Activated T-cell treated with anti-CD3 and anti-CD28 coated beads, Interleukin-2, amount 50 U/mL, for 48 hours (primary cell): ENCODE measurements at places on chromosomes 2 and 18.

GRCh38 chr2:189500456-189501160, 59.3 kb downstream of the WDR75 start:
- no peak for DNase-seq

DNA sequence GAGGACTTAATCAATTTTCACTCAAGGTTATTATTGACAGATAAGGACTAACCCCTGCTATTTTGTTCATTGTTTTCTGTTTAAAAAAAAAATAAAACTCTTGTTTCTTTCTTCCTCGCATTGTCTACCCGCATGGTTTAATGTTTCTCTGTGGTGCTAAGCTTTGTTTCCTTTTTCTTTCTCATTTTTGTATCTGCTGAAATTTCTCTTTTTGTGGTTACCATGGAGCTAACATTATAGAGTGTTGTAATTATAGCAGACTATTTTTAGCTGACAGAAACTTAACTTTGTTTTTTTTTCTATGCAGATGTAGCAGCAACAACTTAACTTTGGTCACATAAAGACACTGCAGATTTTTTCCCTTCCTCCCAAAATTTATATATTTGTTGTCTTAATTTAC, 43.1 kb upstream of the CHN1 start:
- DNase-seq = no peak

- no peak for DNase-seq
Measured at GRCh38 chr18:44051026-44051425, 629.7 kb upstream of the SETBP1 start.

- no peak for DNase-seq
Measured at GRCh38 chr2:183185534-183185933, 61.3 kb downstream of the NUP35 start.

DNA sequence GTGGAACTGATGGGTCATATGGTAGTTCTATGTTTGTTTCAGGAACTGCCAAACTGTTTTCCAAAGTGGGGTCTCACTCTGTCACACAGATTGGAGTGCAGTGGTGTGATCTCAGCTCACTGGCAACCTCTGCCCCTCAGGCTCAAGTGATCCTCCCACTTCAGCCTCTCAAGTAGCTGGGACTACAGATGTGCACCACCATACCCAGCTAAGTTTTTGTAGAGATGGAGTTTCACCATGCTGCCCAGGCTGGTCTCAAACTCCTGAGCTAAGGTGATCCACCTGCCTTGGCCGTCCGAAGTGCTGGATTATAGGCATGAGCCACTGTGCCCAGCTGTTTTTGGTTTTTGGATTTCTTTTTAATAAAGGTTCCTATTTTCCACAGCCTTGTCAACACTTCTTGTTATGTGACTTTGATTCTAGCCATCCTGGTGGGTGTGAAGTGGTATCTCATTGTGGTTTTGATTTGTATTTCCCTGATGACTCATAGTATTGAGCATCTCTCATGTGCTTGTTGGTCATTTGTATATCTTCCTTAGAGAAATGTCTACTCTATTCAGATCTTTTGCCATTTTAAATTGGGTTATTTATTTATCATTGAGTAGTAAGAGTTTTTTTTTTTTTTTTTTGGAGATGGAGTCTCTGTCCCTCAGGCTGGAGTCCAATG, 22.8 kb downstream of the NPC1 start:
- no peak for DNase-seq

- DNase-seq = peak; percentile 20
Measured at GRCh38 chr18:52903857-52904256, 563.9 kb downstream of the DCC start.

- no peak for DNase-seq
Measured at GRCh38 chr2:100524331-100524730, 38.5 kb upstream of the PDCL3 start.

DNA sequence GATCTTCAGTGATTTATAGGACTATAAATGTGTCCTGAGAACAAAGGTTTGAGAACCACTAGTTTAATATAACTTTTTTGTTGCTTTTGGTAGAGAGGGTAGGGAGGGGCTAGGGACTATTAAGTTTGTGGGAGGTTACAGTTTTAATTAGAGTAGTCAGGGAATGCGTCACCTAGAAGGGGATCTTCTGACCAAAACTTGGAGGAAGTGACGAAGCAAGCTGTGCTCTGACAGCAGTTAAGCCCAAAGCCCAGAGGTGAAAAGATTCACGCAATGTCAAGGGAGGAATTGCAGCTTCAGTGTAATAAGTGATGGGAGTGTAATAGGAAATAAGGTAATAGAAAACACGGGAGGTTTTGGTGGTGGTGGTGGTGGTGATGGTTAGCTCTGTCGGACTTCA, 8.1 kb downstream of the TDRD15 start:
- DNase-seq = no peak

GRCh38 chr2:159808032-159808425, 10.0 kb upstream of the CD302 start:
- no peak for DNase-seq

DNA sequence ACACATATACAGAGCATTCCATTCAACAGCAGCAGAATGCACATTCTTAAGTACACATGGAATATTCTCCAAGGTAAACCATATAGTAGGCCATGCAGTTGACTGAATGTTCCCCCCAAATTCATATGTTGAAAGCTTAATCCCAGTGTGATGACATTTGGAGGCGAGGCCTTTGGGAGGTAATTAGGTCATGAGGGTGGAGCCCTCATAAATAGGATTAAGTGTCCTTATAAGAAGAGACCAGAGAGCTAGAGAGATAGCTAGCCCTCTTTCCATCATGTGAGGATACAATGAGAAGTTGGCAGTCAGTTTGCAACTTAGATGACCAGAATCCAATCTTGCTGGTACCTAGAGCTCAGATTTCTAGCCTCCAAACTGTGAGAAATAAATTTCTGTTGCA, 27.6 kb downstream of the TMEM185B start:
- DNase-seq = no peak

DNA sequence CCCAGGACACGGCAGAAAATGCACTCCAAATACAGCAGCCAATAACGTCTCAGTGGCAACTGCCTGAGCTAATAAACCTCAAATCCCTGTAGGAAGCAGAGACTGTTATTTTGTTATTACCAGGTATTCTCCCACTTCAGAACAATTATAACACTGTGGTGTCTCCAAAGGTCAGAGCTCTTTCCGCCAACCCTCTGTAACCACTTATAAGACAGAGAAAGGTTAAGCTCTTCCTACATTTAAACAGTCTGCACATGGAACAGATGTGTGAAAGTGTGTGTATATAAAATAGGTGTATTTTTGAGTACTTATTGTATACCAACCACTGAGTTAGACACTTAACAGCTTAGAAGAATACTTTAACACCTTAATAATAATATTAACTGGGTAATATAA, 64.1 kb downstream of the FBXO15 start:
- DNase-seq = no peak

GRCh38 chr2:30823452-30823851, 16.2 kb upstream of the CAPN13 start:
- DNase-seq = no peak

GRCh38 chr2:88027697-88028389, 11.5 kb upstream of the RNU2-63P start:
- no peak for DNase-seq

GRCh38 chr2:28137221-28137620, 246.7 kb downstream of the BABAM2 start:
- no peak for DNase-seq

- no peak for DNase-seq
Measured at GRCh38 chr2:24577481-24577880, 86.4 kb downstream of the NCOA1 start.

- DNase-seq = no peak
Measured at GRCh38 chr2:219120082-219120481, 40.5 kb downstream of the NHEJ1 start.

DNA sequence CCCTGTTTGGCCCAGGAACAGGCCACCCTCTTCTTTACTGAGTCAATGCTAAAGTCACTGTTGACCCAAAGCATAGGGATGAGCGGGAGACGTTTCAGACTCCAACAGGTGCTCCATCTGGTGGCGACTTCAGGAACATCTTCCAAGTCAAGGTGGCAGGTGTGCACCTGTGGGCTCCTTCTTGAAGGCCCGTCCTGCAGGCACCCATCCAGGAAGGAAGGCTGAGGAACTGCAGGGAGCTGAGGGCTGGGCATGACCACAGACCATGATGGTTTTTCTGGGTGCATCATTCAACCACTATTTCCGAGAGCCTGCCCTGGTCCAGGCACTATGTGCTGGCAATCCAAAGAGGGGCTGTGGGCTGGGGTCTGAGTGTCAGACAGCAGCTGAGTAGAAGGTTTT, 142.8 kb downstream of the NDUFA10 start:
- peak; percentile 71 for DNase-seq

DNA sequence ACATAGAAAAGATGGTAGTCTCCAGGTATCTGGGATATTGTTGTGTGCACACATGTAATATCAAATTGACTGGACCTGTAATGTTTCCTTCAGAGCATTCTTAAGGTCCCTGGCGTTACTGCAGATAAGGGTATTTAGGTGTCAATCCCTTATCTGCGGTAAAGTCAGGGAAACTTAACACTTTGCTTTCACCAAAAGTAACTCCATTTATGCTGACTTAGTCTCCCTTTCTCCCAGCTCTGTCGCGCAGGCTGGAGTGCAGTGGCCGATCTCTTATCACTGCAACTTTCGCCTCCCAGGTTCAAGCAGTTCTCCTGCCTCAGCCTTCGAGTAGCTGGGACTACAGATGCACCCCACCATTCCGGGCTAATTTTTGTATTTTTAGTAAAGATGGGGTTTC, 1.8 kb downstream of the CNNM3 start:
- no peak for DNase-seq

DNA sequence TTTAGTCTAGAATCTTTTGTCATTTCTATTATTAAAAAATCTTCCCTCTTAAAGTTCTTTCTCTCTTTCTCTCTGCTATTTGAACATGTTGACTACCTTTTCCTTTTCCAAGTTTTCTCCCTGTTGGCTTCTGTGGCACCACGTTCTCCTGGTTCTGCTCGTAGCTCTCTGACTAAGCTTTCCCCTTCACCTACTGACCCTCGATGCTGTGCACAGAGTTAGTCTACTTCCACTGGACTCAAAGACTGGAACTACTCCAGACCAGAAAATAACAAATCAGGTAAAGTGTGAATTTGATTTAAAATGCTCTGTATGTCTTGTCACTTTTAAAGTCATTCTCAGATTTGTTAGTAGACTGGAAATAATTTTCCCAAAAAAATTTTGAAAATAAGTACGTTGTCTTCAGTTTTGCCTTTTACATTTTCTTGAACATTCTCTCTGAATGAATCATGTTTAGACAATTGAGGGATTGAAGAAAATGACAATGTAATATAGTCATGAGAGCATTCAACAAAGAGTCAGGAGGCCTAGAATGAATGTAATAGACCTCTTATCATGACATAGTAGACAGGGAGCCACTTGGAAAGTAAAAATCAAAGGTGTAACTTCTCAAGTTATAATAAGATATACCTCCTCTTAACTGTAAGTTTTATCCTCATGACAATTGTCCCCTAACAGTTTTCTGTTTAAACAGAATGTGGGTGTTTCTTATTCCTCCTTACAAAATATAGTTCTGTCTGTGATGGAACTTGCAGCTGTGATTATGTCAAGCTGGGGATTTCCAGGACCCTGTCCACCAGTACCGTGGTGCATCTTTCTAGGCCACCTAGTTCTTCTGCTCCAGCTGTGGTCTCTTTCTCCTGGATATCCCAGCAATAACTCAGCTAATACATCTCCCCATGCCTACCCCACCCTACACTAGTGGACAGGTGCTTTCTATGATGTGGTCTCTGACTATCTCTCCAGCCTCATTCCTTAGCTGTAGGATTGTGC, 25.5 kb downstream of the ITPRID2 start:
- no peak for DNase-seq

DNA sequence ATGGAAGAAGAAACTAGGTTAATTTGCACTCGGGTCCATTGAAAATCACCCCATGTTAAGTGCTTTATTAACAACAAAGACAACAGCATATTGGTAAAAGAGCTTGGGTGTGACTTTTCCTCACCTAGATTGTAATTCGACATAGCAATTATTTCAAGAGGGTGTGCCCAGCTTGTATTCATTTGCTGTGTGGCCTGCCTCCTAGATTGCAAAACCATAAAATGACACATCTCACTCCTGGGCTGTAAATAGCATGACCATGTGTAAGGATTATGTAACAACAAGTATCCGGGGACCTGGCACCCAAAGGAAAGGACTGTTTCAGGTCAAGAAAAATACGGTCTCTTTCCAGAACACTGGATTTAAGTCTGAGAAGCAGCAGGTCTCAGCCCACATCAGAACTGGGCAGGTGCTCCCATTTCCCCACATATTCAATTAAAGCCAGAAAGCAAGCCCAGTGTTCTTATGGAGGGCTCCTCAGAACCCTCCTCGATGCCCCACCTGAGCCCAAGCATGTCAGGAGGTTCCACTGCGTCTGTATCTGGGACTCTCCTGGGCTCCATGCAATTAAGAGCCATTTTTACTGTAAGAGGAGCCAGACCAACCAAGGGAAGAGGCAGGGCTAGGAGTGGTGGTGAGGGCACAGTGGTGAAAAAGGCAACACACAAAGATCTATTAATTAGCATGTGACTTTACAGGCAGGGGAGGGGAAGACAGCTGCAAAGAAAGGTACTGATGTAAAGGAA, 39.2 kb downstream of the MREG start:
- DNase-seq = no peak

- DNase-seq = no peak
Measured at GRCh38 chr18:13452388-13452811, 233.8 kb downstream of the LDLRAD4 start.

DNA sequence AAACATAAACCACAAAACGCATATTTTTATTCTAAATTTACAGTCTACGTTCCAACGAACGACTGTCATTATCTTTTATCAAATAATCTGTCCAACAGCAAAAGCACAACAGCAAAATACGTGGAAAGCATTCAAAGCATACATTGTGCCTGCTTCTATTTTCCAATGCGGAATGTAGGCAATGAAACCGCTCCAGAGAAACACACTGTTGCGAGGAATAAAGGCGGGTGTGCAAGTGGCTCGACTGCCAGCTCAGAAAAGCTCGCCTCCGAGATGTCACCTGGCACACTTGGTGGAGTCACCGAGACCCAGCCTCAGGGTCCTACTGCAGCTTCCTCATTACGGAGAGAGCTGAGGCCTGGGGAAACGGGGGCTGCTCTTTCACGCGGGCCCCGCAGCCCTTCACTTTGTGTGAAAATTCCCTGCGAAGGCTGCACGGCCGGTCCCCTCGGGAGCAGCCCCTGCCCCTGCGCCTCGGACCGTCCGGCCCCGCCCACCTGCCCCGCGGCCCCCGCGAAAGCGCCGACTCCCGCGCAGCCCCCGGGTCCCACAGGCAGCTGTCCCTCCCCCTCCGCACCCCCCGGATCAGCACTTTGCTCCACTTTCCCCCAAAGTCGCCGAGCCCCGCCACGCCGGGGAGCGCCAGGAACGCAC, 752 bp downstream of the MGAT4A start:
- DNase-seq = peak; percentile 68

GRCh38 chr2:120510751-120511395, 164.9 kb downstream of the INHBB start:
- DNase-seq = no peak

- no peak for DNase-seq
Measured at GRCh38 chr2:208830203-208830602, 423.6 kb downstream of the PTH2R start.

- DNase-seq = peak; percentile 78
Measured at GRCh38 chr2:158457092-158457825, 507 bp downstream of the PKP4 start.
